Left kidney (tissue), 8 donors: ENCODE measurements at places on chromosomes 13 and 19.
A peak's percentile ranks its signal among the peaks of the same experiment; 100 is the strongest.

- DNase-seq = no peak
Observed at GRCh38 chr19:38661136-38661535, 13.7 kb downstream of the ACTN4 start.

DNA sequence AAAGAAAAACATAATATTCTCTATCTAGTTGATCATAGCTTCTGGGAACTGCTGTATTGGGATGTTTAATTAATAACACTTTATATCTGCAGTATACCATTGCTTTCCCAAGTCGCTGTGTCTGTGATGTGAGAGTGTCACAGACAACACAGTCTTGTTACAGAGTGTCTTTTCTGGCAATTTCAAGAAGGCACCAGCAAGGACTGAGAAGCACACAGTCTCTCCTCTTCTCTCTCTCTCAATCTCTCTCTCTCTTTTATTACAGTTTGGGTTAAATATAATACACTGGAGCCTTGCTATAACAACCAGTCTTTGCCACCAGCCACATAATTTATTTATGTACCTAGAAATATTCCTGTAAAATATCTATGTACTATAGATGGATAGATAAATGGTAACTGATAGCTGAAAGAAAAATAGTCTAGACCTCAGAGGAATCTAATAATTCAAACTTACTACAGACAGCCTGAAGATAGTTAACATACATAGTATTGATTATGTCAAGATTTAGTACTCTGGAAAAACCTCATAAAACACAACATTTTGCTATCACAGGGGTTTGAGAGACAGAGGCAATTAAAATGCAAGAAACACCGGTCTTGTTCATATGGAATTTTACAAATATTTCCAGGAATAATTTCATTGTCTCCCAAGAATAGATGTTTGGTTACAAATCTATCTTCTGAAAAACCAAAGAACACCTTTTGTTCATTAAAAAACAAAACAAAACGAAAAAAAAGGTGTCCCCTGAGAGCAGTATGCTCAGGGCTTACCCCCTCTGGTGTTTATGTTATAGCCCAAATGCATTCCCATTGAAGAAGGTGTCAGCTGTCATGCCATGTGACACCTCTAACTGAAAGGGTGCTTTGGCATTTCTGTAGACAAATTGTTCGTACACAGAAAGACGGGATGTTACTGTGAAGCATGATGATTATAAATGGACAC is 507.8 kb downstream of the TBC1D4 start:
- no peak for DNase-seq

DNA sequence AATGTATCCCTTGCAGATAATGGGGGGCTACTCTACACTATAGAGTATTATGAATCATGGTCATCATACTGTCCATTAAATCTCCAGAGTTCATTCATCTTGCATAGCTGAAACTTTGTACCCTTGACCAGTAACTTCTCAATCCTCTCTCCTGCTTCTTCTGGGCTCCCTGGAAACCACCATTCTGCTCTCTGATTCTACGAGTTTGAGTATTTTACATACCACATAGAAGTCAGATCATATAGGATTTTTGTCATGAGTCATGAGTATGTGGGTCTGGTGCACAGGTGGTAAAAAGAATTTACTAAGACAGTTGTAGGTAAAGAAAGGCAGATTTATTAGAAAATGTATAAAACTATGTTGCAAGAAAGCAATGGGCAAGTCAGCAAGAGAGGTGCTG is 41.9 kb downstream of the WTIP start:
- no peak for DNase-seq

GRCh38 chr13:37361608-37362007 is 237.0 kb downstream of the POSTN start:
- no peak for DNase-seq

- no peak for DNase-seq
Observed at GRCh38 chr13:26186995-26187394, 35.1 kb downstream of the RNF6 start.

GRCh38 chr13:62278271-62278670 is 862.6 kb upstream of the PCDH20 start:
- DNase-seq = no peak

DNA sequence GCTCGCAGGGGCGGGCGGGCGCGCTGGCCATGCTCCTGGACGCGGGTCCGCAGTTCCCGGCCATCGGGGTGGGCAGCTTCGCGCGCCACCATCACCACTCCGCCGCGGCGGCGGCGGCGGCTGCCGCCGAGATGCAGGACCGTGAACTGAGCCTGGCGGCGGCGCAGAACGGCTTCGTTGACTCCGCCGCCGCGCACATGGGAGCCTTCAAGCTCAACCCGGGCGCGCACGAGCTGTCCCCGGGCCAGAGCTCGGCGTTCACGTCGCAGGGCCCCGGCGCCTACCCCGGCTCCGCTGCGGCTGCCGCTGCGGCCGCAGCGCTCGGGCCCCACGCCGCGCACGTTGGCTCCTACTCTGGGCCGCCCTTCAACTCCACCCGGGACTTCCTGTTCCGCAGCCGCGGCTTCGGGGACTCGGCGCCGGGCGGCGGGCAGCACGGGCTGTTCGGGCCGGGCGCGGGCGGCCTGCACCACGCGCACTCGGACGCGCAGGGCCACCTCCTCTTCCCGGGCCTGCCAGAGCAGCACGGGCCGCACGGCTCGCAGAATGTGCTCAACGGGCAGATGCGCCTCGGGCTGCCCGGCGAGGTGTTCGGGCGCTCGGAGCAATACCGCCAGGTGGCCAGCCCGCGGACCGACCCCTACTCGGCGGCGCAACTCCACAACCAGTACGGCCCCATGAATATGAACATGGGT is 599 bp downstream of the ZIC2 start:
- DNase-seq = peak; percentile 26

- peak; percentile 12 for DNase-seq
Observed at GRCh38 chr13:20274466-20274865, 42.3 kb upstream of the GJB6 start.

GRCh38 chr13:36130193-36130551 is 1.0 kb downstream of the DCLK1 start:
- no peak for DNase-seq

GRCh38 chr13:45372189-45373161 is 31.5 kb upstream of the TPT1 start:
- peak; percentile 57 for DNase-seq

- DNase-seq = no peak
Observed at GRCh38 chr13:31631071-31631470, 108.3 kb upstream of the RXFP2 start.

DNA sequence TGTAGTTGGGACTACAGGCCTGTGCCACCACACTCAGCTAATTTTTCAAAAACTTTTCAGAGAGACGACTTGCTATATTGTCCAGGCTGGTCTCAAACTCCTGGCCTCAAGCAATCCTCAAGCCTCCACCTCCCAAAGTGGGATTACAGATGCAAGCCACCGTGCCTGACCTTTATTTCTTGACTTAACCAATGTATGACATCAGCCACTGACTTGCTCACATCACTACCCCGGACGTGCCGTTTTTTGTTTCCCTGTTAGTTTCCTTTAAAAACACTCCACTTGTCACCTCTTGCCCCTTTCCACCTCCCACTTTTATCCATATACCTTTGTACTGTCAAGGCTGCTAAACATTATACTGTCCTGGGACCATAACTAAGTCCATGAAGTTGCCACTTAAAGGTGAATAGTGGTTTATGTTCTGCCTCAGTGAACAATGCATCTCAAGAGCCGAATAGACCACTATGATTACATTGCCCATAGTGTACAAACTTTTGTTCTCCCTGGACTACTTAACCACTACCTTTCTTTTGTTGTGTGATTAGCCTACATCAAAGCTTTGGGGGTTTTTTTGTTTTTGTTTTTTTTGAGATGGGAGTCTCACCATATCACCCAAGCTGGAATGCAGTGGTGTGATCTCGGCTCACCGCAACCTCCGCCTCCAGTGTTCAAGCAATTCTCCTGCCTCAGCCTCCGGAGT is 2.3 kb upstream of the EPHX3 start:
- no peak for DNase-seq

GRCh38 chr13:44174769-44175425 is 198.7 kb upstream of the SERP2 start:
- no peak for DNase-seq

GRCh38 chr13:111962431-111962891 is 104.5 kb upstream of the SOX1 start:
- DNase-seq = no peak

DNA sequence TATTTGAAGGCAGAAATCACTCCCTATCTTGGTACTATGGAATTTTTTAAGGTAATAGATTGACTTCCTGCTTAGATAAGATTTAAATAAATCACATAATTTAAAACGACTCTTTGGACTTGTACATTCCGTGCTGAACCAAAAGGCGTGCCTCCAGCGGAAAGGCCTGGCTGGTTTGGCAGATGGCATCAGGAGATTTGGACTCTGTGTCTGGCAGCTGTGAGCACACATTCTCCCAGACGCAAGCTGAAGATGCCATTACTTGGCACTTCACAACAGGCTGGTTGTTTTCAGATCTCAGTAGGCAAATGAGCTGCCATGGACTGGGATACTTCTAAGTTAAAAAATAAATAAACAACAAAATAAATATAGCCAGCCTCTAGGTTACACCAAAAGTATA is 104.5 kb upstream of the SLC15A1 start:
- no peak for DNase-seq
